Midbrain (tissue), 1 donor: ENCODE measurements at places on chromosomes 16 and 17.
A peak's percentile ranks its signal among the peaks of the same experiment; 100 is the strongest.

DNA sequence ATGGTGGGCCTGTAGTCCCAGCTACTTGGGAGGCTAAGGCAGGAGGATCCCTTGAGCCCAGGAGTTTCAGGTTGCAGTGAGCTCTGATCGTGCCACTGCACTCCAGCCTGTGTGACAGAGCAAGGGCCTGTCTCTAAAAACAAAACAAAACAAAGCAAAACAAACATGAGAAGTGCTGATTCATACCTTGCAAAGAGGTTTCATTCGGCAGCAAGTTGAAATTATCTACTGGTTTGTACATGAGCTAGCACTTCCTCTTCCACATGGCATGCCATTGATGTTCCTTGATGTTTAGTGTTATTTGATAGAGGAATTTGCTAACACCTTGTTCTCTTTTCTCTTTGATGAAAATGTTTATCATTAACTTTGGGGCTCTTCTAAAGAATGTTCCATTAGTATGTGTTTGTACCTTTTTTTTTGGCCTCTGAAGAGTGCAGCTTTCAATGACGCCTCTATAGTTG is 50.6 kb downstream of the SPECC1 start:
- no peak for DNase-seq

GRCh38 chr16:58809213-58809612 is 75.1 kb upstream of the GOT2 start:
- no peak for DNase-seq

GRCh38 chr16:19105891-19106624 is 7.7 kb upstream of the ITPRIPL2 start:
- DNase-seq: no peak

- DNase-seq: no peak
Measured at GRCh38 chr17:62884781-62885180, 76.7 kb upstream of the MARCHF10 start.

- DNase-seq: peak; percentile 96
Measured at GRCh38 chr17:8153957-8154607, 1.9 kb upstream of the PER1 start.

GRCh38 chr16:65123396-65124211 is 1.7 kb upstream of the CDH11 start:
- DNase-seq: peak; percentile 34

DNA sequence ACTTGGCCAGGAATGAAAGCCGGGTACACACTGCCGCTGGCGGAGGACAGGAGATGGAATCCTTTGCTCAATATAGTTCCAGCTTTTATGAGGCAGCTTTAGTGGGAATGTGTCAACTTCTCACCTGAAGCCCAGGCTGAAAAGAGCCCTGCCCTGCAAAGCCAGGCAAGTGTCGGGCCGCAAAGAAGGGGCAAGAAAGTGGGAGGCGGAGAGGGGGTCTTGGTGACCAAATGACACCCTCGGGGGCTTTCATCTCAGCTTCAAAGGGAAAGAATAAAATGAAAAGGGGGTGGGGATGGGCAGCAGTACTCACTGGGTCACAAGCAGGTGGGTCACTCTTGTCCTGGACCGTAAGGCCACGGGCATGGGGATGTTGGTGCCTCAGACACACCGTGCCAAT is 62.9 kb downstream of the C16orf95 start:
- no peak for DNase-seq

DNA sequence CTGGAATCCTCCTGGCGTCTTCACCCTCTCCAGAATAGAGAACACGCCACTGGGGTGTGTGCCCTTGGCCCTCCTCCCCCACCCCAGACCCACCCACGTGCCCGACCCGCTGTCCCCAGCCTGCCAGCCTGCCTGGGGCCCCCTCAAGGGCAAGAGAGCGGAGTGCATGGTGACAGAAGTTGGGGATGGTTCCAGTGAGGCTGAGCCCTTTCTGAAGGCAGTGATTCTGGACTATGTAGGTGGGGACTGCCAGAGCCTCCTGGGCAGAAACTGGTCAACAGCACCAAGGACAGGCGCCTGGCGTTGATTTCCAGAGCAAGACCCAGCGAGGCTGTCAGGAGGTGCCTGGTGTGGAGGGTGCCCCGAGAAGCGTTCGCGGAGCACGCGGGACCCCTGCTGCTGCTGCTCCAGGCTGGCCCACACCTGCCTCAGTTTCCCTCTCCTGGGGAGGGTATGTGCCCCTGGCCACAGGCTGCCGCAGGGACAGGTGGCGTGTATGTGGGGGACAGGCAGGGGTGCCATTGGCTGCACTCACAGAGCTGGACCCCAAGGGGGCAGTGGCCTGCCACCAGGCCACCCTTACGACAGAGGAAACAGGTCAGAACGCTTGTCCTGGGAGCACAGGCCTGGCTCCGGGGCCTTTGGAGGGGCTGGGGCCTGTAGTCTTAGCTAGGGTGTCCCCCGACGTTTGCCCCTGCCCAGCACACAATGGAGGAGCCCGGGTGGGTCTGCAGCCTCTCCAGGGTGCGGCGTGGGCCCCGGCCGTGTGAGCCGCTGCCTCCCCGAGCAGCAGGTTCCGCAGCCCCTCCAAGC is 1.2 kb downstream of the SSTR5 start:
- DNase-seq: no peak

- no peak for DNase-seq
Measured at GRCh38 chr16:86195863-86196630, 297.1 kb downstream of the IRF8 start.

DNA sequence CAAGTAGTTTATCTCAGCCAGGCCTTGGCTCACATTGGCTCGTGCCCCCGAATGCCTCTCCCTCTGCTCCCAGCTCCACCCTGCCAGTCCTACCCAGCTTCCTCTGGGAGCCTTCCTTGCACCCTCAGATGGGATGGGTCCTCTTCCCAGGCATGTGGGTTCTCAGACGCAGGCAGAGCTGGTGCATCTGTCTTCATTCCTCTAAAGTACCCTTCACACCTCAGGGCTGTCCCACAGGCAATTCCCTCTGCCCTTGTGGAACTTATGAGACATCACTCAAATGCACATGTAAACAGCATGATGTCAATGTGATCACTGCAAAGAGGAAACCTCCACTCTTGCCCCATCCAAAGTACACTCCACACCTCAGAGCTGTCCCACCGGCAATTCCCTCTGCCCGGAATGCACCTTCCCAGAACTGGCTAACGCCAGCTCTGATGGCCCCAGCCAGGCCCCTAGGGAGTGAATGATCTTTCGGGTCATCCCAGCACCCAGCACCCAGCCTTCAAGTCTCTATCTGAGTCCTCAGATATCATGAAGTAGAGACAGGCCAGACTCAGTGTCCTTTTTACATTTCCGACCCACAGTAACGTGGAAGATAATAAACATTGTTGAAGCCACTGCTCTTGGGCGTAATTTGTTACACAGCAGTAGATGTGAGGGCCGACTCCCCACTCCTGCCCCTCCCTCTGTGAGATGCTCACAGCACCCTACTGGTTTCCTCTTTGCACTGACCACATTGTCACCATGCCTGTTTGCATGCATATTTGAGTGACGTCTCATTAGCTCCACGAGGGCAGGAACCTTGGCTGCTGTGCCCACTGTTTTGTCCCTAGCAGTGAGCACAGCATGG is 85.4 kb downstream of the N4BP1 start:
- no peak for DNase-seq

- no peak for DNase-seq
Measured at GRCh38 chr16:65672960-65673359, 551.1 kb upstream of the CDH11 start.

DNA sequence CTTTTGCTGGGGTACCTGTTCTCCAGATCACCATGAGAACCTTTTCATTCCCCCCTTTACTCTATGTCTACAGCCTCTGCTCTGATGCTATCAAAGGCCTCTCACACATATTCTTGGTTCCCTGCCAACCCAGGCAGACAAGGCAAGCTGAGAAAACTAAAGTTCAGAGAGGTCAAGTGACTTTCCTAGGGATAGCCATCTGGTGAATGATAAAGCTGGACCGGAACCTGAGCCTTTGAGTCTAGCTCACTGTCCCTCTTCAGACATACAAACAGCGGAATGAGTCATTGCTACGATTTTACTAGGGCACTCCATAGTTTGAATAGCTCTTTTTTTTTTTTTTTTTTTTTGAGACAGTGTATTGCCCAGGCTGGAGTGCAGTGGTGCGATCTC is 73.3 kb downstream of the XYLT1 start:
- peak; percentile 10 for DNase-seq

DNA sequence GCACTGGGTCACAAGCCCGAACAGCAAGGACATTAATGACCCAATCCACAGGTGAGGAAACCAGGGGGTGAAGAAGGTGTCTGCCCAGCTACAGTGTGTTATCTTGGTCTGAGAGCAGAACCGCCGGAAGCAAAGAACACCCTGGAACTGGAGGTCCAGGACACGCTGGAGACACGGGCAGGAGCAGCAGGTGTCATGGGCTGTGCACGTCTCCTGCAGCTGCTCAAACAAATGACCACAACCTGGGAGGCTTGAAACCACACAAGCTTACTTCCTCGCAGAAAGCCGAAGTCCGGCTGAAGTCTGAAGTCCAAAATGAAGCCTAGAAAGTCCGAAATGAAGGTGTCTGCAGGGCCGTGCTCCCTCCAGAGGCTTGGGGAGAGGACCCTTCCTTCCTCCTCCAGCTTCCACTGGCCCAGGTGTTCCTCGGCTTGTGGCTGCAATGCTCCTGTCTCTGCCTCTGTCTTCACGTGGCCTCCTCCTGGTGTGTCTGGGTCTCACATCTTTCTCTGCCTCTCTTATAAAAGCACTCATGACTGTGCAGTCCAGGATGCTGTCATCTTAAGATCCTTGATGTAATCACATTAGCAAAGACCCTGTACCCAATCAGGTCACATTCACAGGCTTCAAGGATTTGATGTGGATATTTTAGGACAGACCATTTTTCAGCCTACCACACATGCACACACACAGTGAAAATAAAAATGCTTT is 351.2 kb downstream of the C16orf95 start:
- no peak for DNase-seq

GRCh38 chr16:81967358-81967757 is 43.9 kb downstream of the SDR42E1 start:
- no peak for DNase-seq

- no peak for DNase-seq
Measured at GRCh38 chr17:68461122-68461539, 3.8 kb upstream of the WIPI1 start.

DNA sequence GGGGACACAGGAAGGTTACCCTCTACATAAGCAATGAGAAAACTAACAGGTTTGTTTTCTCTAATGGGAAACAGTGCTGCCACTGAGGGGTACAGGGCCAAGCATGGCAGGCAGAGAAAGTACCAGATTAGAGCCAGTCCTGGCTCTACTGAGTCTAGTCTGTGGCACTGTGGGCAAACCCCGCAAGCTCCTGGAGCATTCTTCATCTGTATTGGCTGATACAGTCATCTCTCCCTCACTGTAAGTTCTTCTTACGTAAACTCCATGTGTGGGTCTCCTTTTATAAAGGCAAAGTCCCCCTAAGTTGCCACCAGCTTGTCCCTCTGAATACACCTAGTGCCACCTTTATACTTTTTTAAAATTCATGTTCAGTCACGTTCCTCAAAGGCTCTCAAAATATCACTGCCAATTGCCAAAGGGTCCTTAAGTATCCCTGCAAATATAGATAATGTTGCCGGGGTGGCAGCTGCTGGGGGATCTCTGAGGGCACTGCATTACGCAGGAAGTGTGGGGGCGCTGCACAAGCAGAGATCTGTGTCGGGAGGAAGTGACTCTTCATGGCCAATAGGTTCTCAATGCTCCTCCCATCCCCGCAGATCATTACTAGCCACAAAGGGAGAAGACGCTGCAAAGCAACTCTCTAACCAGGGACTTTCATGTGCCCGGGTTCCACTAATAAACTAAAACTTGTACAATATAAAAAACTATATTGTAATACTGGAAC is 18.8 kb downstream of the XPO6 start:
- no peak for DNase-seq

- DNase-seq: no peak
Measured at GRCh38 chr16:661184-661821, 6.6 kb upstream of the RHOT2 start.

GRCh38 chr17:42361781-42362186 is 26.5 kb downstream of the STAT3 start:
- DNase-seq: no peak

GRCh38 chr17:68346448-68346847 is 55.2 kb downstream of the ARSG start:
- DNase-seq: no peak

- no peak for DNase-seq
Measured at GRCh38 chr16:11143372-11144035, 112.5 kb downstream of the SOCS1 start.
